ENCODE measurements at places on chromosomes 1 and 21.

- DNase-seq, result no peak
These were observed 164.5 kb downstream of the IFI44 start for GRCh38 chr1:78814176-78814575.

DNA sequence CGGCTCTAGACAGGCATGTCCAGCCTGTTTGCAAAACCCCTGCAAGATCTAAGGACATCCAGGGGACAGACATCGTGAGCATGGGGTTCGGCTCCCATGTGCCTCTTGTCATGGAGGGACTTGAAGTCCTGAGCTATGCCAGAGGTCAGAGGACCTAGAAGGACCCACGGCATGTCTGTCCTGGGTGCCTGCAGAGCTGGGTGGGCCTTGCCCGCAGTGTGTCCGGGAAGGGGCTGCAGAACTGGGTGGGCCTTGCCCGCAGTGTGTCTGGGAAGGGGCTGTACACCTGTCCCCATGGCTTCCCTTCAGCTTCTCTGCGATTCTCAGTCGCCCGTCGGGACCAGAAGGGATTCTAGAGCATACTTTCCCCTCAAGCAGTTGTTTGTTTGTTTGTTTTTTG, 20.0 kb upstream of the TRAPPC10 start:
- DNase-seq, result no peak

- no peak for DNase-seq
These were observed 74.1 kb upstream of the IRF2BP2 start for GRCh38 chr1:234683861-234684632.

- no peak for DNase-seq
These were observed 3.7 kb upstream of the PMVK start for GRCh38 chr1:154940213-154940560.

GRCh38 chr1:91617285-91617765, 116.7 kb downstream of the CDC7 start:
- DNase-seq, result no peak

GRCh38 chr1:91844862-91845528, 41.0 kb downstream of the TGFBR3 start:
- DNase-seq, result no peak

- DNase-seq, result no peak
These were observed 10.4 kb upstream of the LDLRAP1 start for GRCh38 chr1:25532970-25533369.

- DNase-seq, result no peak
These were observed 152.0 kb downstream of the COQ8A start for GRCh38 chr1:227092069-227092468.

- DNase-seq, result no peak
These were observed 210.3 kb upstream of the CACYBP start for GRCh38 chr1:174789399-174789798.

DNA sequence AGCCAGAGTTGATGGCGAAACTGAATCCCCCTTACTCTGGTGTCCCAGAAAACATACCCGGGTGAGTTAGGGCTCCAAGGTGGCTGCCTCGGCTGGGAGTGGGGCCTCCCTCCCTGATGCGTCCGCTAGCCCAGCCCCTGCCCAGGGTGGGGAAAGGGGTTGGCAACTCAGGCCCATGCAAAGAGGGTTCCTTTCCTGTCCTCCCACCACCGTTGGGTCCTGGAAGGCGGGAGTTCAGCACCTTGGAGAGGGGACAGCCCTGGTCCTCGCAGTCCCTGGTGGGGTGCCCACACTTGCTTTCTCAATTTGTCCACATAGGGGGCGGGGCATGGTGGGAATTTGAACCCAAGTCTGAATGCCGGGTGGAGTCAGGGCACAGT, 6.1 kb downstream of the SRM start:
- DNase-seq, result no peak

- no peak for DNase-seq
These were observed 59.4 kb downstream of the ELK4 start for GRCh38 chr1:205572421-205572820.

DNA sequence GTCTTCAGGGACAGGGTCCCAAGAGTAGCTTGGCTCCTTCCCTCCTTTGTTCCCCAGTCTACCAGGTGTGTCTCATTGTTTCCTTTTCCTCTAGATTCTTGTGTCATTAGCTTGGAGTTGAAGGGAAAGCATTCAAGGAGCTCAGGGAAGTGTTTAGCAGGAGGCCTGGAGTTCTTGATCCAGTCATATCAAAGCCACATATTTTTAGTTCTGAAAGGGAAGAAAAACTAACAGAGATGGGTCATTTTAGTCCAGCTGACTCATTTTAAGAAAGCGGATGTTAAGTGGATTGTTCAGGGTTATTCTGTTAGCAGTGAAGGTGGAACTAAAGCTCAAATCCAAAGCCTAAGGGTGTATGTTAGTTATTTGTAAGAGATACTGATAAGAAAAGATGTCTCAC, 721 bp downstream of the C1orf54 start:
- DNase-seq, result no peak

DNA sequence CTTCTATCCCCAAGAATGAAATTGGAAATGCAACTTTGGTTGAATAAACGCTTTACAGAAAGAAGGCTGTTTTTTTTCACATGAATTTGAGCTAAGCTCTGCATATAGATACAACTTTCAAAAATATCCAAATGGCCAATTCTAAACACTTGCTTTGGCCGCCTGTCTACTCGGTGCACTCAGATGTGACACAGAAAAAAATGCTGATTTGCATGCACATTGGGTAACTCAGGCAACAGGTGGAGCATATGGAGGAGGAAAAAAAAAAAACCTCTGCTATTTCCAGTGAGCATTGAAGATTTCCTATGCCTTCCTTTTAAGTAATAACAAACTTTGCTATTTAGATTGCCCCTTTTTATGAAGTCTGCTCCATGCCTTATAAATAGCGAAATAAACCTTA, 262.5 kb downstream of the GRIK1 start:
- DNase-seq, result no peak

DNA sequence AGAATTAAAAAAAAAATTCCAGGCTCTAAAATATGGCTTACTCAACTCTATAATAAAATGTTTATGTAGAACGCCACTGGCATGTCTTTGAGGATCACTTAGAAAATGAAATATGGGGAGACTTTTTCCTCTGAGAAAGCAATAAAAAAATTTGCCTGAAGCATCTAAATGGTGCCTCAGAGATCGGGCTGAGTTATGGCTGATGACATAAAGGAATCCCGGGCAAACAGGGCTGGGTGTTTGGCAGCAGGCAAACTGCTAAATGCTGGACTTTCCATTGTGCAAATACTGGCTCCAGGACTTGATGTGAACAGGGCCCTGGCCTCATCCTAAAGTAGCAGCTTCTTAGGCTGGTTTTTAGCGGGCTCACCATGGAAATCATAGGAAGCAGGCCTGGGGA, 44.5 kb upstream of the C1orf87 start:
- no peak for DNase-seq

DNA sequence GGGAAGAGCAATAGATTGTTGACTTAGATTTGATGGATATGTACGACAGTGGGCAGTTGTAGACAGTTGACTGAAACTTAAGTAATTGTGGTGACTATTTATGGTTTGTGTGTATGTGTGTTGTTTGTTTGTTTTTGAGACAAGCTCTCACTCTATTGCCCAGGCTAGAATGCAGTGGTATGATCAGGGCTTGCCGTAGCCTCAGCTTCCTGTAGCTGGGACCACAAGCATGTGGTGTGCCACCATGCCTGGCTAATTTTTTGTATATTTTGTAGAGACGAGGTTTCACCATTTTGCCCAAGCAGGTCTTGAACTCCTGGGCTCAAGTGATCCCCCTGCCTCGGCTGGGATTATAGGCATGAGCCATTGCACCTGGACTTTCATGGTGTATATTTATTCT, 9.8 kb downstream of the SDHC start:
- DNase-seq, result no peak

GRCh38 chr1:76428028-76428427, 353.5 kb downstream of the ST6GALNAC3 start:
- DNase-seq, result no peak

DNA sequence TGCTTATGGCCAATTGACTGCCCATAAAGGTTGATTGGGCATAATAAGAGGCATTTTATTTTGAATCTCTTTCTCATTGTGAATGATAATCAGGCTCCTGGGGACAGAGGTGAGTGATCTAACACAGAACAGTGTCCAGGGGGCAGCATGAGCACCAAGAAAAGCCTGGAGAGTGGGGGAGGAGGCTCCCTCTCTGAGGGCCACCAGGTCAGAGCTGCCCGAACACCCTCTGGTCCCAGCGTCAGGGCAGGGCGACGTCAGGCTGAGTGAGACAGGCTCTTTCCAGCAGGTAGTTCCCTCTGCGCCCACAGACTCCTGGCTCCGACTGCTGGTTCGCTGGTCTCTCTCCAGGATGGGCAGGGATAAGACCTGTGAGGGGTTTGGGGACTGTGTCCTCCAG, 250.2 kb upstream of the C1orf174 start:
- DNase-seq, result no peak

GRCh38 chr1:22168412-22168973, 25.6 kb upstream of the WNT4 start:
- DNase-seq, result no peak

- DNase-seq, result no peak
These were observed 17.0 kb downstream of the CLIC4 start for GRCh38 chr1:24762133-24762676.

GRCh38 chr1:98355656-98356383, 305.7 kb upstream of the SNX7 start:
- DNase-seq, result no peak

DNA sequence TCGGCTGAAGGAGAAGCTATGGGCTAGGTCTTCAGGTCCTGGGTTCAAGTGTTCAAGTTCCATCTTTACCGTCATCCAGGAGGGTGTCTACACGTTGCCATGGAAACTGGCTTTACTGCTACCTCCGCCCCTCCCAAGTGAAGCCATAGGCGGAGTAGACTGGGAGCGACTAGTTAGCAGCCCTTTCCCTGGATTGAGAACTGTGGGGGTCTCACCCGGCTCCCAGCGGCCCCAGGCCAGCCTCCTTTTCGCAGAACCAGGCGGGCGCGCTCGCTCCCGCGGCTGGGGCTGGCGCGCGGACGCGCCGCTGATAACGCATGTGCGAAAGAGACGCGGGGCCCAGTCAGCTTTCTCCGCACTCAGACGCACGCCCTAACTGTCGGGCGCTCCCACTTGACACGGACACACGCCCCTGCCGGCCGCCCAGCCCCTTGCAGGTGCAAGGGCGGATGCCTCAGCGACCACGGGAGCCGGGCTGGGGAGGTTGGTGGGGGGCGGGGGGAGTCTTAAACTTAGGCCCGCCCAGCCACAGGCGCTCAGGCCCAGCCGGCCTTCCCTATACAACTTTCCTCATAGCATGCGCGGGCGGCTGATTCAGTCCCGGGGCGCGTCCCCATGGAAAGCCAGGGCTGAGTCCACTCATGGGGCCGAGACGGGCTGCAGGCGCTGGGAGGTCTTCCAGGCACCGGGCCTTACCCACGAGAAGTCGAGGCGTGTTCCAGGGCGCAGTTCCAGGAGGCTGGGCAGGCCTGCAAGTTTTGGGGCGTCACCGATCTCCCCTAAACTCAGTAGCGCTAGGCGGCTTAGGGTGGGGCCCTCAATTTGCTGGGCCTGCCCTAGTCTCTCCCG, 7.4 kb downstream of the EFNA4 start:
- DNase-seq, result peak; percentile 63

- no peak for DNase-seq
These were observed 1.3 kb downstream of the RIMS3 start for GRCh38 chr1:40664167-40664537.

- DNase-seq, result no peak
These were observed 323.3 kb upstream of the DEPDC1 start for GRCh38 chr1:68820151-68820550.

- no peak for DNase-seq
These were observed 99.9 kb downstream of the ZSCAN20 start for GRCh38 chr1:33572387-33572786.

DNA sequence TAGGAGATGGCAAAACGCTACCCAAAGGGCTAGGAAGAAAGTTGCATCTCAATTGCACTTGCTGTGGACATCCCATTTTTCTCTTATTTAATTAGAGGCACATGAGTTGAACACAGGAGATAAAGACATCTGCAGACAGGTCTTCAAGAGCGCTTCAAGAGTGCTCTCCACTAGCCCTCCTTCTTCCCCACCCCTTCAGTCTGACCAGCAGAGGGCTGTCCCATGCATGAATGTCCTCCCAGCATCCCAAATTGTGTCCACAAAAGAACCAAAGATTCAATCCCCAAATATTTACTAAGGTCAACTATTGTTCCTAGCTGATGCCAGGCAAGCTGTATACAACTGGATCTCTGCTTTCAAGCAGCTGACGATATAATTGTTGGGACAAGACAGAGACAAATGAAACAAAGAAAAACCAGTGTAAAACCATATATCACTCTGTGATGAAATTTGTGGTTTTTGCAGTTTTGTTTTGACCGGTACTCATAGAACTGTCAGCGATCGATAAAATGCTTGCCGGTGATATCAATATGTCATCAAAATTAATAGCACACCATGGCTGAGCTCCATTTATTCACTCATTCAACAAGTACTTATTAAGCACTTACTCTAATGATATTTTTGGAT, 174.2 kb downstream of the TNR start:
- no peak for DNase-seq

GRCh38 chr1:45016090-45016697, 4.1 kb downstream of the UROD start:
- DNase-seq, result no peak

DNA sequence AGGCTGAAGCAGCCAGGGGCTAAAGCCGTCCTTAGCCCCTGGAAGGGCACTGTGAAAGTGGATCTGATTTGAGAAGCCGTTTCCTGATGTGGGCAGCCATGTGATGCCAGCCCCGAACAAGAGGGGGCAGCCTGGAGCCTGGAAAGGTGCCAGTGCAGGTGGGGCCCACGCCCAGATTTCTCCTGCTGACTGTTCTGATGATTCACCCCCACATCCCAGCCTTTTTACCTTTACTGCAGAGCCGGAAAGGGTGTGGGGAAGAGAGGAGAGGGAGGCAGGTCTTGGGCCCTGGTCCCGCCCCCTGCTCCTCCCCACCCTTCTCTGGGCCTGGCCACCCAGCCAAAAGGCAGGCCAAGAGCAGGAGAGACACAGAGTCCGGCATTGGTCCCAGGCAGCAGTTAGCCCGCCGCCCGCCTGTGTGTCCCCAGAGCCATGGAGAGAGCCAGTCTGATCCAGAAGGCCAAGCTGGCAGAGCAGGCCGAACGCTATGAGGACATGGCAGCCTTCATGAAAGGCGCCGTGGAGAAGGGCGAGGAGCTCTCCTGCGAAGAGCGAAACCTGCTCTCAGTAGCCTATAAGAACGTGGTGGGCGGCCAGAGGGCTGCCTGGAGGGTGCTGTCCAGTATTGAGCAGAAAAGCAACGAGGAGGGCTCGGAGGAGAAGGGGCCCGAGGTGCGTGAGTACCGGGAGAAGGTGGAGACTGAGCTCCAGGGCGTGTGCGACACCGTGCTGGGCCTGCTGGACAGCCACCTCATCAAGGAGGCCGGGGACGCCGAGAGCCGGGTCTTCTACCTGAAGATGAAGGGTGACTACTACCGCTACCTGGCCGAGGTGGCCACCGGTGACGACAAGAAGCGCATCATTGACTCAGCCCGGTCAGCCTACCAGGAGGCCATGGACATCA, at the start of gene SFN:
TSS of gene SFN (plus strand) at position 369 of the 904 bp plus-strand sequence. CDS start at position 433, 64 bp downstream.
- DNase-seq, result no peak

- no peak for DNase-seq
These were observed 14.0 kb downstream of the ARHGEF16 start for GRCh38 chr1:3468236-3469103.

- no peak for DNase-seq
These were observed 26.5 kb downstream of the OLIG1 start for GRCh38 chr21:33096426-33096825.

GRCh38 chr1:184822267-184822666, 67.6 kb upstream of the EDEM3 start:
- DNase-seq, result no peak

Data from activated CD4-positive, CD25-positive, alpha-beta regulatory T cell (primary cell).